ENCODE measurements at places on chromosomes 13 and 19. TPM values are rescaled to one million over a fixed set of nuclear protein-coding genes. Genes with fewer than 3 reads are reported as not detected.

- peak; percentile 24 for DNase-seq
Measured at GRCh38 chr13:40863723-40864122, 74.3 kb downstream of the SLC25A15 start.

- no peak for DNase-seq
Measured at GRCh38 chr13:45545686-45546409, 69.7 kb downstream of the ERICH6B start.

GRCh38 chr19:50713556-50714236 lies 5.9 kb downstream of the SHANK1 start:
- DNase-seq, result no peak

GRCh38 chr19:1503089-1503924 lies 9.5 kb downstream of the ADAMTSL5 start:
- peak; percentile 82 for DNase-seq

GRCh38 chr19:4445963-4446703 lies 11.5 kb downstream of the UBXN6 start:
- peak; percentile 35 for DNase-seq

DNA sequence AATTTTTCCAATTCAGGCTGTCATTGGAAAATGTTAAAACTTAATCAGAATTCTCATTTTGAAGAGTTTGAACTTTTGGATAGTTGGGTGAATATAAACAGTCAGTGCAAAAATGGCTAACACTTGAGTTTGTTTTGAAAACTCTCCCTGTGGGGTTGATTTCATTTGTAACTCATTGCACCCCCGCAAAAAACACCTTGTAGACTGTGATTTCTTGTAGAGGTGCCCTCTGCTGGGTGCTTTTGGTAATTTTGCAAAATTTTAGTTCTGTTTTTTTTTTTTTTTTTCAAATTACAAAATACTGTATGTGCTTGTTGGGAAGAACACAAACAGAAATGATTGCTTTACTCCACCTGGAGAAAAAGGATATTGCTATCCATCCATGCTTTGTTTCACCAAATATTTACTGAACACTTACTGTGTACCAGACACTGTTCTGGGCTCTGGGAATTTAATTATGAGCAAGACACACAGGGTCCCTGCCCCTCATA lies 28.2 kb upstream of the GPI start:
- DNase-seq, result peak; percentile 52

- no peak for DNase-seq
Measured at GRCh38 chr19:13788991-13789390, 6.3 kb upstream of the ZSWIM4 start.

- DNase-seq, result no peak
Measured at GRCh38 chr13:20518660-20519100, 7.0 kb downstream of the CRYL1 start.

DNA sequence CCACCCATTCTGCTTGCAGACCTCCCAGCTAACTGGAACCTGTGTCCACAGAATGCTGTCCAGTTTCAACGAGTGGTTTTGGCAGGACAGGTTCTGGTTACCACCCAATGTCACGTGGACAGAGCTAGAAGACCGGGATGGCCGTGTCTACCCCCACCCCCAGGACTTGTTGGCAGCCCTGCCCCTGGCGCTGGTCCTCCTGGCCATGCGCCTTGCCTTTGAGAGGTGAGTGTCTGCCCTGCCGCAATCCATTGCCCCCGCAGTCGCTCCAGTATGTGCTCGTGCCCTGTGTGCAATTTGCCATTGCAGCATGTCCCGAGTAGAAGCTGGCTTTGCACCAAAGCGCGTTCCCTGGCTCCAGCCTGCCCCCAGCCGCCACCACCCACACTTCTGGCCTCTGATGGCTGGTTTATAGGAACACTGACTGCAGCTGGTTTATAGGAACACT lies 41.9 kb downstream of the CERS4 start:
- no peak for DNase-seq

DNA sequence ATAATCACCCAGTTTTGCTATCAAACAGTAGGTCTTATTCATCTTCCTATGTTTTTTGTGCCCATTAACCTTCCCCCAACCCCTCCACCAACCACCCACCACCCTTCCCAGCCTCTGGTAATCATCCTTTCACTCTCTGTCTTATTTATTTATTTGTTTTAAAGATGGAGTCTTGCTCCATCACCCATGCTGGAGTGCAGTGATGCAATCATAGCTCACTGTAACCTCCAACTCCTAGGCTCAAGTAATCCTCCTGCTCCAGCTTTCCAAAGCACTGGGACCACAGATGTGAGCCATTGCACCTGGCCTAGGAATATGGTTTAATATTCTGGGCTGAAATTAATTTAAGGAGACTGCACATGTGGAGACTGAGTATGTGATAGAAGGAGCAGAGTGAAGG lies 527.0 kb downstream of the GPC6 start:
- DNase-seq, result no peak

GRCh38 chr13:52112591-52112990 lies 16.3 kb downstream of the NEK5 start:
- DNase-seq, result no peak

DNA sequence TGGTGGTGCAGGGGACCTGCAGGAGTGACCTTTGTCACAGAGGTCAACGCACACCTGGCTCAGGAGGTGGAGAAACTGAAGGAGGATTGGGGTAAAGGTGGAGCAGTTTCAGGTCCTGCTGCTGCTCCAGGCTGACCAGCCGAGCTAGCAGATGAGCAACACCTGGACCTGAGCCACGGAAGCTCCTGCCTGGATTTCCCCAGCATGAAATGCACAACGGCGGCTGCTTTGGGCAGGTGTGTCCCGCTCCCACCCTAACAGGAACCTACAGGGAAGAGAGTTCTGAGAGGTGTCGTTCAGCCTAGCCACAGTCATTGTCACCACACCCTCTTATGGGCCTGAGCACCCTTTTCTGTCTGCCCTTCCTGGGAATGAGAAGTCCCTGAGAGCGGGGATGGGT lies 15.7 kb upstream of the CD177 start:
- no peak for DNase-seq

DNA sequence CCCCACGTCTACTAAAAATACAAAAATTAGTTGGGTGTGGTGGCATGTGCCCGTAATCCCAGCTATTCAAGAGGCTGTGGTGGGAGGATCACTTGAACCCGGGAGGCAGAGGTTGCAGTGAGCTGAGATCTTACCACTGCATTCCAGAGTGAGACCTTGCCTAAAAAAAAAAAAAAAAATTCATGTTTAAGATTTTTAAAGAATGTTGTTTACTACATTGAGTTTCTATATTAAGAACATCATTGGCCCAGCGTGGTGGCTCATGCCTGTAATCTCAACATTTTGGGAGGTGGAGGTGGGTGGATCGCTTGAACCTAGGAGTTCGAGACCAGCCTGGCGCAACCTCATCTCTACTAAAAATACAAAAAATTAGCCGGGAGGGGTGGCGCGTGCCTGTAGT lies 31.9 kb upstream of the FLT1 start:
- no peak for DNase-seq

- DNase-seq, result no peak
Measured at GRCh38 chr13:110772091-110772984, 58.8 kb downstream of the ING1 start.

The ZNF677 gene
- 6.8 TPM for polyA plus RNA-seq

The KL gene
- 0.02 TPM for polyA plus RNA-seq

The FSTL3 gene
- 64.4 TPM for polyA plus RNA-seq

The TJP3 gene
- 0.36 TPM for polyA plus RNA-seq

The KPNA3 gene
- polyA plus RNA-seq, result 11.3 TPM

The MBD3L2 gene
- 0.12 TPM for polyA plus RNA-seq

The KLK2 gene
- polyA plus RNA-seq, result 0.15 TPM

The ZNF571 gene
- polyA plus RNA-seq, result 1.1 TPM

The RNF17 gene
- polyA plus RNA-seq, result not detected

The URAD gene
- polyA plus RNA-seq, result not detected

The HPN gene
- polyA plus RNA-seq, result not detected

The LSR gene
- polyA plus RNA-seq, result 0.62 TPM

The N4BP2L1 gene
- polyA plus RNA-seq, result 1.2 TPM

The SIPA1L3 gene
- polyA plus RNA-seq, result 6.7 TPM
